Caki2 (cell line): ENCODE measurements at places on chromosomes 4 and X.

DNA sequence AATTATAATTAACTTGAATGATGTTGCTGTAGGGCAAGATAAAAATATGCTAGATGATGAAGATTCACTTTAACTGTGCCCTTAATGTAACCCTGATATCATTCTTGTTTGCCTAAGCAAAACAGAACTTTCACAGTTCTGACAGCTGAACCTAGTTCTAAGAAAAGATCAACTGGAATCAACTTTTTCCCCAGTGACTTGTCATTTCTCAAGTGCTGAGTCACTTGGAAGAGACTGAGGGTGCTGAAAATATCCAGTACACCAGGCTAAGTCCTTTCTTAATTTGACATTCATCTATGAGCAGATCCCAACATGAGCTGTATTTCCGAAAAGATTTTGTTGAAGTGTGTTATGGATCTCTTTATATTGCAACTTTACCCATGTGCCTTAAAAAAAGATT is 140.4 kb downstream of the MID1IP1 start:
- no peak for DNase-seq

- no peak for DNase-seq
These were observed 5.3 kb downstream of the FGF5 start for GRCh38 chr4:80271801-80272200.

- DNase-seq: no peak
These were observed 40.3 kb downstream of the RWDD4 start for GRCh38 chr4:183618681-183619080.

DNA sequence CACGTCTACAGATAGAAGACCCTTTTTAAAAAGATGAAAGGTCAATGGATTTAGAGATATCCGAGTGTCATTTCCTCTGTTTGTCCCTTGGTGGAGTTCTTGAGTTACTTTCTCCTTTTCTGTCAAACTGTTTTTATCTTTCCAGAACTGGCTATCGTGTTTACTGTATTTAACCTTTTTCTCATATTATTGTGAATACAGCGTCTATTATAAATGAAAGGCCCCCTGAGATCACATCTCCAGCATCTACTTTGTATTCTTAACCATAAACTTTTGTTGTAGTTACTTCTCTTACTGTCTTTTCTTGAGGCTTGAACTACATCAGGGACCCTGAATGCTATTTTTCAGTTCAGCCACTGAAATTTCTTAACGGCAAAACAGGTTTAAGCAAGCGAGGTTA is 4.0 kb upstream of the PCDH7 start:
- DNase-seq: peak; percentile 57

- DNase-seq: no peak
These were observed 38.5 kb downstream of the RPS6KA3 start for GRCh38 chrX:20228245-20228644.
